Midbrain (tissue), 1 donor: ENCODE measurements at places on chromosomes 1 and 21.

DNA sequence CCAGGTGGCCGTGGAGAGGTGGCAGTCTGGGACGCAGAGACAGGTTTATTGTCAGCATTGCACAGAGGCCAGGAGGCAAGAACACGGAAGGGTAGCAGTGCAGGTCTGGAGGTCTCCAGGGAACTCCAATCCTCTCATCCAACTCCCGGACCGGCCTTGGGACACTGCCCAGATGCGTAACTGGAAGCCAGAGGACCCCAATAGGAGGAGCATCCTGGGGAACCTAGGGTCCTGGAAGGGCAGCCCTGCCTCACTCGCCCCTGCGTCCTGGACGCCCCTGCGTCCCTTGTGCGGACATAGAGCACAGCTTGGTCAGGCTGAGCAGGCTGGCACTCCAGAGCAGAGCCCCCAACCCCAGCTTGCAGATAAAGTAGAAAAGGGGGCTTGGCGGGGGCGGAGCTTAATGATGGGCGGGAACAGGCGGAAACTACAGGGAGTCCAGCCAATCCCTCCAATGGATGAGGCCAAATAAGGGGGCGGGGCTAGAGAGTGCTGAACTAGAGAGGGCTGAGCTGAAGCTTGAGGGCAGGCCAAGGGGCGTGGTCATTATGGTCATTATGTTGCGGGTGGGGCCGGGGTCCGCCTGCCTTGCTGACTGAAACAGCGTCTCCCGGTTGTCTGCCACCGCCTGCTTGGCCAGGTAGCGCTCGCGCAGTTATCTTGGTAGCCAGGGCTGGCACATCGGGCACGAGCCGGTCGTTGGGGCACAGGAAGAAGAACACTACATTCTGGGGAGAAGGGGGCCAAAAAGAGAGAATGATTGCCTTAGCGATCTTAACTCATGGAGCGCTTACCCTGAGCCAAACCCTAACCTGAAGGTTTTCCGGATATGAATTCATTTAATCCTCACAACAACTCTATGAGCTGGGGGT lies 3.7 kb upstream of the ARHGEF19 start:
- peak; percentile 37 for DNase-seq

- no peak for DNase-seq
Measured at GRCh38 chr21:32197896-32198295, 81.0 kb downstream of the MIS18A start.

GRCh38 chr1:68015369-68015768 lies 35.1 kb downstream of the DIRAS3 start:
- no peak for DNase-seq

GRCh38 chr1:166164995-166165660 lies 1.7 kb downstream of the FAM78B start:
- DNase-seq: peak; percentile 15

- DNase-seq: no peak
Measured at GRCh38 chr1:110857964-110858948, 14.7 kb upstream of the CD53 start.

- peak; percentile 68 for DNase-seq
Measured at GRCh38 chr1:117758444-117759316, 152.8 kb downstream of the TENT5C start.

DNA sequence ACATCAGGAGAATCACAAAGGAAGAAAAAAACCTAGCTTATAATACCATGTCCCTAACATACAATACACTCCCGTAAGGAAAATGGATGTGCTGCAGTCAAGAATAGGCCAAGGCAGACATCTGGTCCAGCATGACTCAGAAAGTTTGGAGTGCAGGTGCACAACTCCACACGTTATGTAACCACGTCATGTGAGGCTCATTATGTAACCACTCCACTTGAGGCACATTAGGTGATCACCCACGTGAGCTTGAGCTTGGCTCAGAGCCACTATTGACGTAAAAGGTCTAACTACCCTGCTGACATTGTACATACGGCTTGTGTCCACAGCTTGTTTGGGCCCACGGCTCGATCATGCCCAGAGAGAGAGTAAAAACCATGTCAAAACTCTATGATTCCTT lies 99.8 kb upstream of the C1orf21 start:
- no peak for DNase-seq

GRCh38 chr1:158019171-158019868 lies 25.9 kb downstream of the KIRREL1 start:
- DNase-seq: no peak

- DNase-seq: no peak
Measured at GRCh38 chr1:220682901-220683576, 7.1 kb upstream of the C1orf115 start.

- DNase-seq: no peak
Measured at GRCh38 chr1:170461762-170462384, 70.1 kb upstream of the GORAB start.
